Lung microvascular endothelial cell (primary cell): ENCODE measurements at places on chromosomes 2 and 18. TPM values are rescaled to one million over a fixed set of nuclear protein-coding genes. Genes with fewer than 3 reads are reported as not detected.

AGFG1 gene
- total RNA-seq: 25.1 and 30.0 TPM in 2 replicates

ABCB11 gene
- under 0.01 TPM in 1 of 2 replicates, not detected in the other for total RNA-seq

FHOD3 gene
- total RNA-seq: under 0.01 and 0.44 TPM in 2 replicates

DNA sequence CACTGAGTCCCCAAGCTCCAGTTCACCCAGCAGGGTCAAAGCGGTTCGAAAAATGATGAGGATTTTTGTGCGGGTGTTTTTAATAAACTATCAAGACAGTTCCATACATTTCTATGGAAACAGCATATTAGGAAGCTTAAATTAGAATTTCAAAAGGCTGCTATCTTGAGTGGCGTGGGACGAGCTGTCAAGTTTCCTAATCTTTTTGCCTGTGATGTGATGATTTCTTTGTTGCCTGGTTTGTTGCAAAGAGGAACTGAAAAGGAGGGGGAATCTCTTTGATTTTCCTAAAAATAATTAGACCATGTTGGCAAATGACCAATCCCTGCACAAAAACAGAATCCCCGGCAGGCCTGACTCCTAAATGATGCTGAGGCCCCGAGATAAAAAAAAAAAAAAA, 66.1 kb upstream of the ATG16L1 start:
- no peak for DNase-seq

DNA sequence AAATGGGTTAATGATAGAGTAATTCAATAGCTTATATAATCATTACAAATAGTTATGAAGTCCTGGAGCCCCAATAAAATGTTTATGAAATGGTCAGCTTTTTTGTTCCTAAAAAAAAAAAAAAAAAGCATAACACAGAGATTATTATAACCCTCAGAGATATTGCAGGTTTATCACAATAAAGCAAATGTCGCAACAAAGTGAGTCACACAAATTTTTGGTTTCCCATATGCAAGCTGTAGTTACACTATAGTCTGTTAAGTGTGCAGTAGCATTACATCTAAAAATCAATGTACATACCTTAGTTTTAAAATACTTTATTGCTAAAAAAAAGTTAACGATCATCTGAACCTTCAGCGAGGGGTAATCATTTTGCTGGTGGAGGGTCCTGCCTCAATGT, 20.0 kb downstream of the WDFY1 start:
- DNase-seq: no peak

- no peak for DNase-seq
Measured at GRCh38 chr18:28574175-28574574, 397.2 kb upstream of the CDH2 start.
